ENCODE measurements at places on chromosomes 2 and 18.

DNA sequence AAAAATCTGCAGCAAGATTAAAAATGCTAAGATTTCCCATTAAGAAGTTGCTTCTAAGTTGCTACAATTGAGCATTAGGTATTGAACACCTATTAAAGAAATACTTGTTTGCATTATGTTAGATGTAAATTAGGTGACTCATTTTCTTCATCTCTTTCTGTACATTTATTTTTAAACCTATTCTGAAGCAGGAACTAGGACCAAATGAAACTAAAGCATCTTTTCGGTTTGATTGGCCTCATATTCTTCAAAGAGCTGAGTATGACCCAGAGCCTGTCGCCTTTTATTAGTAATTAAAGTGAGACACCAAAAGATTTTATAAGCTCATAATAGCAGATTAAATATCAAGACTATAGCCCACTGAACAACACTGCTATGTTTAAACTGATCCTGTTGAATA, 83.4 kb upstream of the ZEB2 start:
- no peak for DNase-seq

GRCh38 chr18:7957297-7957696, 390.2 kb downstream of the PTPRM start:
- DNase-seq = no peak

GRCh38 chr18:63131106-63131958, 188.2 kb downstream of the BCL2 start:
- no peak for DNase-seq

DNA sequence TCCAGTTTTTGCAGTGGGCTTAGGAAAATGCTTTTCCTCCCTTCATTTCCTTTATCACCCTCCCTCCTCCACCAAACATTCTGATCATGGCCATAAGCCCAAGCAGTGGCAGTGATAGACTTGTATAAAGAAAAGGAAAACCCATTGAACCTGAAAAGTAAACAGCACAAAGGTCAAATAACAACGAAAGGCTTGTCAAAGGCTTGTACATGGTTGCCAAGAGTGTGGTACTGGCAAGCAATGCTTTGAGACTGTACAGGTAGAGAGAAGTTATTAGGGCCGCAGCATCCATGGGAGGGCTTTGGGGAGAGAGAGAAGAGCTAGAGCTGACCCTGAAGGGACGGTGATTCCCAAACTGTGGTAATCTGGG, 2.1 kb upstream of the VWA3B start:
- DNase-seq = no peak

- DNase-seq = no peak
Observed at GRCh38 chr2:121036226-121036692, 248.7 kb downstream of the TFCP2L1 start.

DNA sequence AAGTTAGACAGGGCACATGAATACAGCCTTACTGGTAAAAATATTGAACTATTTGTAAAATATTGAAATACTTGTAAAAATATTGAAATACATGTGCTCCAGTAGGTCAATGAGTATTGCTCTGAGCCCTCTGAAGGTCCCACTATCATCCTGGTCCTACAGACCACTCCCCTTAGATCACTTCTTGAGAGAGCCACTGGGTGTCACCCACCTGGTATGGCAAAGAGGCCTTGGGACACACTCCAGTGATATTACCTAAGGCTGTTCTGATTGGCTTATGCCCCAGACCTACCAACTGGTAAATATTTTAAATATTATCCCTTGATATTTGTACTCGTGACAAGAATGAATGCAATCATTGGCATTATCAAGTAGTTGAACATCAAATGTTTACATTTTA, 5.0 kb downstream of the THSD7B start:
- no peak for DNase-seq

GRCh38 chr2:172467382-172467781, 40.0 kb downstream of the ITGA6 start:
- DNase-seq = no peak

GRCh38 chr2:212099658-212100057, 438.9 kb downstream of the ERBB4 start:
- no peak for DNase-seq

GRCh38 chr18:10289251-10289650, 165.2 kb upstream of the APCDD1 start:
- no peak for DNase-seq

GRCh38 chr2:152925547-152926448, 207.4 kb downstream of the ARL6IP6 start:
- peak; percentile 18 for DNase-seq

DNA sequence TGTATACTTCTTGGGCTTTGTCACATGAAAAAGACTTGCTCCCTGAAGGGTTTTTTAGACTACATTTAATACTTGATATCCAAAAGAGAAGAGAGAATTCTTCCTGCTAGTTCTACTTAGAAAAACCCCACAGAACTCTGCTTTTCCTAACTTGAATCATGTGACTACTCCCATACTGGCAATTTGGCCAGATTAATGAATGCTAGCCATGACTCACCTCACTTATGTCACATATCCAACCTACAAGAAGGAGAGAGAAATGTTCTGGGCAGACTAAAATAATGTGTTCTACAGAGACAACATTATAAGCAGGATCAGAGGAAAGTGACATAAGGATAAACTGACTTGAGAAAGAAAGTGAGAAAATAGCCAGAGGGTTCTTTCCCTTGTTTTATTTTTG, 249.3 kb upstream of the GULP1 start:
- DNase-seq = no peak

GRCh38 chr2:9382604-9383235, 40.6 kb downstream of the ITGB1BP1 start:
- no peak for DNase-seq

DNA sequence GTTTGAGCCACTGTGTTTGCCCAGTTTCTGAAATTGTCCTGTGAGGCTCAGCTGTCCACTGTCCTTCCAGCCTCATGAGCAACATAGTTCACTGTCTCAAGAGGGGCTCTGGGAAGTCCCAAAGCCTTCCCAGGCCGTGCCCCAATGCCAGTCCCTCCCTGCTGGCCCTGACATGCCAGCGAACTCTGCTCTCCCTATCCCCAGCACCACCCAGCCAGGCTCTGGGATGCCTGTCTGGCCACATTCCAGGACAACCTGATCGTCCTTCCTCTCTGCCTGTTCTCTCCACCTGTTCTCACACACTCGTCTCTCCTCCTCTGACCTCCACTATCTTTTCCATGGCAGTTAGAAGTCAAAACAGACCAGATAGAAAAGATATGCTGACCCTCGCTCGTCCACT, 278.0 kb upstream of the ID2 start:
- DNase-seq = no peak

- DNase-seq = no peak
Observed at GRCh38 chr2:217904614-217904965, 98.2 kb downstream of the TNS1 start.

- DNase-seq = no peak
Observed at GRCh38 chr2:41932241-41933045, 115.4 kb upstream of the PKDCC start.

DNA sequence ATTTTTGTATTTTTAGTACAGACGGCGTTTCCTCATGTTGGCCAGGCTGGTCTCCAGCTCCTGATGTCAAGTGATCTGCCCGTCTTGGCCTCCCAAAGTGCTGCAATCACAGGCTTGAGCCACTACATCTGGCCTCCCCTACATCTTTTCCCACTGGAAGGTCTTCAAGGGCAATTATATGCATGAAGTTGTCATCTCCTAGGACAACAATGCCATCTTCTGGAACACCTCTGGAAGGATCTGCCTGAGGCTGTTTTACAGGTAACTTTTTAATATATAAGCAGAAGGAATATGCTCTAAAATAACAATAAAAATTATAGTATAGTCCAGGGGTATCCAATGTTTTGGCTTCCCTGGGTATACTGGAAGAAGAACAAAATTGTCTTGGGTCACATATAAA, 321.4 kb downstream of the AFF3 start:
- DNase-seq = no peak

- DNase-seq = no peak
Observed at GRCh38 chr2:29119211-29119610, 4.0 kb downstream of the CLIP4 start.

DNA sequence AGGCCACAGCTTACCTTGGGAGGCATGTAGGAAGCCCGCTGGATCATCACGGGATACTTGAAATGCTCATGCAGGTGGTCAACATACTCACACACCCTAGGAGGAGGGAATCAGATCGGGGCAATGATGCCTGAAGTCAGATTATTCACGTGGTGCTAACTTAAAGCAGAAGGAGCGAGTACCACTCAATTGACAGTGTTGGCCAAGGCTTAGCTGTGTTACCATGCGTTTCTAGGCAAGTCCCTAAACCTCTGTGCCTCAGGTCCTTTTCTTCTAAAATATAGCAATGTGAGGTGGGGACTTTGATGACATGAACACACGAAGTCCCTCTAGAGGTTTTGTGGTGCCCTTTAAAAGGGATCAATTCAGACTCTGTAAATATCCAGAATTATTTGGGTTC, 17.9 kb downstream of the TYMS start:
- no peak for DNase-seq

- DNase-seq = no peak
Observed at GRCh38 chr2:241746084-241746483, 11.7 kb downstream of the D2HGDH start.

DNA sequence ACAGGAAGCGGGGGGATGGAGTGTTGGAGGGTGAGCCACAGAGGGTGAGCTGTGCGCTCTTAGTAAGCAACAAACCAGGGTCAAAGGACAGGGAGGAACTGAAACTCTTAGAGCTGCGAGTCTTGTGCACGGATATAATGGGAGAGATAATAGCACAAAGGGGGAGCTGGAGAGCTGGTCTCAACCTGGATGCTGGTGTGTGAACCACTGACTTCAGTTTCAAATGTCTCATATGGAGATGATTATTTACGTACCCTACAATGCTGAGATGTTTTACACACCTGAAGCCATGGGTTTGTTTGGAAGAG, 35.9 kb downstream of the PTGR3 start:
- no peak for DNase-seq

GRCh38 chr18:32455361-32455760, 15.3 kb downstream of the GAREM1 start:
- no peak for DNase-seq
